Stimulated activated CD4-positive, alpha-beta T cell treated with anti-CD3 and anti-CD28 coated beads, Interleukin-1b, Interleukin-23, amount 100 ng/mL, for 4 hours (primary cell): ENCODE measurements at places on chromosomes 6 and 20.

DNA sequence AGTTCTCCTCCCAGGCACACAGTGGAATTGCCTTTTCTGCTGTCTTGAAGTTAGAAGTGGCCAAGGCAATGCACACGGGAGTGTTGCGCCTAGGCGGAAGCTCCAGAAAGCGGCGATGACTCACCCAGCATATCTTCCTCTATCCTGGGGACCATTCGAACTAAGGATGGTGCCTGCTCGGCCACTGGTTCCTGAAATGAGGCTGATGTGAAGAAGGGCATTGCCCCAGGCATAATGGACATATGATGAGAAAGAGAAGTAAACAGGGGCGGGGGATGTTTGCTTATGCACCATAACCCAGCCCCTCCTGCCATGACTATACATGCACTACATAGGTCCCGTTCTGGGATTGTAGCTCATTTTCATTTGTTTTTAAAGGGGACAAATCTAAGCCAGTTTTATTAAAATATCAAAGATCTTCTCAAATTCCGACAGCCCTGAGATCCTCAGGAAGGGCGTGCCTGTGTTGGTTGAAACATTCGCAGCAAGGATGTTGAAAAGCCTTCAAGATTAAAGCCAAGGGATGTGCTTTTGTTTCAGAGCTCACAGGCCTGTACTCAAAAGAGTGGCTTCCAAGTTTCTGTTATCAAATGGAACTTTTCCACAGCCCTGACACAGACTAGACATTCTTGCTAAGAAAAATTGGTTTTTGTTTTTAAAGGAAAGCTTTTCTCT lies 218.5 kb downstream of the LY86 start:
- DNase-seq = no peak

GRCh38 chr6:14100138-14100537 lies 17.4 kb upstream of the CD83 start:
- DNase-seq = no peak

DNA sequence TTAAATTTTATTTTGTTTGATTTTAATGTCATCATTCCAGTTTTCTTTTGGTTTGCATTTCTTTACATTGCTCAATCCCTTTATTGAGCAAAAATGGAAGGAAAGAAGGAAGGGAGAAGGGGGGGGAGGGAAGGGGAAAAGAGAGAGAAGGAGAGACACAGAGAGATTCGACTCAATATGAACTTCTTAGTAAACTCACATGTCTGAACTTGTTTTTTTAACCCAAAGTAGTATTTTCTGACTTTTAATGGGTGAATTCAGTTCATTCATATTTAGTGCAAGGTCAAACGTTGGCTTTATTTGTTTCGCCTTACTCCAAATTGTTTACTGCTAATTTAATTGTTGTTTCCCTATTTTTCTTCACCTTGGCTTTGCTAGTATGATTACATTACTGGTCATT lies 278.6 kb downstream of the COL12A1 start:
- no peak for DNase-seq

GRCh38 chr20:38054647-38055046 lies 21.1 kb downstream of the RPRD1B start:
- no peak for DNase-seq

DNA sequence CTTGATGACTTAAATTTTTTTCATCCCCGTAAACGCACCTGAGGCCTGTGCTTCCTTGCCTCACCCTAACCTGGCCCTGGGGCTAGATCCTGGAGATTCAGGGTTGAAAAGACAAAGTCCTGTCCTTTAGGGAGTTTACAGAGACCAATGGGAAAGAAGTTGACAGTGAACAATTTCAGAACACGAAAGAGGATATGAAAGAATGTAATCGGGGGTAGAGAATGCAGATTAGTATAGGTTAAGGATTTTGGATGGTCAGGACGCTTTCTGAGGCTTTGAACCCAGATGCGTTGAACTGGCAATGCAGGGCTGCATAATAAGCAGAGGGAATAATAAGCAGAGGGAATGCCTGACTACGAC lies 1.7 kb upstream of the FBXO5 start:
- no peak for DNase-seq

GRCh38 chr6:130537447-130537846 lies 171.6 kb downstream of the TMEM200A start:
- no peak for DNase-seq

DNA sequence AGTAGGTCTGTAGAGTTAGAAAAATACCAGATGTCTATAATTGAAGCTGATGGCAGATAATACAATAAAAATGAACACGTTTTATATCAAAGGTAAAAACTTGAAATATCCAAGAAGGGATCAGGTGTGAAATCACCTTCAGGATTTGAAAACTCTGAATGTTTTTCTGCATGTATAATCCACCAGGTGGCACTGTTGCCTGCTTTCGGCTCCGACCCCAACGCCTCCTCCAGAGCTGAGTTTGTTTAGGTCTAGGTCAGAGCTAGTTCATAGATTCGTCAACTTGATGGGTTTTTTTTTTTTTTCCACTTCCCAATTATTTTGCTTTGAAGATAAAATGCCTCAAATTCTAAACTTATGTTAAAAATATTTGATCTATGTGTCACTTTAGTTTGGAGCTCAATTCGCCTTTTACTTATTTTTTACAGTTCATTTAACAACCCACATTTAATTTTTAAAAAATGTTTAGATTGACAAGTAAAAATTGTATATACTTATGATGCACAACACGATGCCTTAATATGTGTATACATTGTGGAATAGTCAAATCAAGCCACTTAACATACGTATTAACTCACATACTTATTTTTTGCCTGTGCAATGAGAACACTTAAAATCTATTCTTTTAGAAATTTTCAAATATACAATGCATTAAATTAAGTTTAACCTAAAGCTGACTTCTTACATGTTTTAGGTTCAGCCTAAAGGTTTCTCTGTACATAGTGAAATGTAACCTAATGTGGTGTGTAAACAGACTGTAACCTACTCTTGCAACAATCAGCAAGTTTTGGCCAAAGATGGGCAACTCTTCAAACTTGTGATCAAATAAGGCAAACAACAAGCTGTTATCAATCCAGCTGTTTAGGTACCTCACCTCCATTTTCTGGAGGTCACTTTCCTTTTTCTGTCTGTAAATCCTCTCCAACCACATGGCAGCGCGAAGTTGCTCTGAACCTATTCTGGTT lies 39.4 kb upstream of the ENPP4 start:
- peak; percentile 34 for DNase-seq

- DNase-seq = no peak
Measured at GRCh38 chr20:19232997-19233794, 20.8 kb downstream of the SLC24A3 start.

DNA sequence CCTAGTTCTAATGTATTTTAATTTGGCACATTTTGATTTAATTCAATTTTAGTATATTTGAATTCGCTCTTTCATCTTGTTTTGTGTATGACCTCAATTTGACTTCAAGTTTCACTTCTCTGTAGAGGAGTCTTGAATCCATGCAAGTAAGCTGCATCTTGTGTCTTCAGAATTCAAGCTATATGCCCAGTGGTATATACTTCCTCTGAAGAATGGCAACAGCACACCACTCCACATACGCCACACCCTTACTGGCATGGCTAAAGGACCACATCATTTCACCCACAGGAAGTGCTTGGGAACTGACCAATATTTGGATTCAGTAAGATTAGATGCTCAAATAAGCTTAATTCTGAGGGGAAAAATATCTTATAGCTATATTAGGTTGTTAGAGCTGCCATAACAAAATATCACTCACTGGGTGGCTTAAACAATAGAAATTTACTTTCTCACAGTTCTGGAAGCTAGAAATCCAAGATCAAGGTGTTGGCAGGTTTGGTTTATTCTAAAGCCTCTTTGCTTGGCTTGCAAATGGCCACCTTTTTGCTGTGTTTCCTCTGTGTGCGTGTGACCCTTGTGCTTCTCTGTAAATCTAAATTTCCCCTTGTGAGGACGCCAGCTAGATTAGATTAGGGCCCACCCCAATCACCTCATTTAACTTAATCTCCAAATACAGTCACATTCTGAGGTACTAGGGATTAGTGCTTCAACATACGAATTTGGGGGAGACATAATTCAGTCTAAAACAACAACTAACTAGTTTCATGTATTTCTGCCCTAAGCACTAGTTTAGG lies 2.8 kb upstream of the ASF1A start:
- DNase-seq = no peak

DNA sequence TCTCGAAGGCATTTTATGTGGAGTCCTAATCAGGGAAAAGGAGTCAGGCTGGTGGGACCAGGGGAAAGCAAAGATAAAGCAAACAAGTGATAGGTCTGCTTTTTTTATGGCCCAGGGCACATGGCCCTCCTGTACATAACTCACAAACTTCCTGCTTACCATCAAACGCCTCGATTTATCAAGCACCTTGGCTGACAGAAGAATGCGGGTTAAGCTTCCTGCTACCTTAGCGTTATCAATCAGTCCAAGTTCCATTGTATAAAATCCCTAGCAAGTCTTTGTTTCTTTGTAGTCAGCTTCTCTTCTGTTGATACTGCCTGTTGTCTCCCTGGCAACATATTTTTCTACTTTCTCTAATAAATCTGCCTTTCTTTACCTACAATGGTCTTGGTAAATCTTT lies 4.1 kb upstream of the TRIM27 start:
- no peak for DNase-seq

DNA sequence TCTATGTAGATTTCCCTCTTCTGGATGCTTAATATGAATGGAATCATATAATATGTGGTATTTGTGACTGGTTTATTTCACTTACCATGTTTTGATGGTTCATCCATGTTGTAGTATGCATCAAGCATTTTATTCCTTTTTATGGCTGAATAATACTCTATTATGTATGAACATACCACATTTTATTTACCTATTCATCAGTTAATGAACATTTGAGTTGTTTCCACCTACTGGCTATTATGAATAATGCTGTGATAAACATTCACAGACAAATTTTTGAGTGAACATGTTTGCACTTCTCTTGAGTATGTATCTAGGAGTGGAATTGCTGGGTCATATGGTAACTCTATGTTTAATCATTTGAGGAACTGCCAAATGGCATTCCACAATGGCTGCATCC lies 14.9 kb upstream of the ZNF451 start:
- DNase-seq = no peak

DNA sequence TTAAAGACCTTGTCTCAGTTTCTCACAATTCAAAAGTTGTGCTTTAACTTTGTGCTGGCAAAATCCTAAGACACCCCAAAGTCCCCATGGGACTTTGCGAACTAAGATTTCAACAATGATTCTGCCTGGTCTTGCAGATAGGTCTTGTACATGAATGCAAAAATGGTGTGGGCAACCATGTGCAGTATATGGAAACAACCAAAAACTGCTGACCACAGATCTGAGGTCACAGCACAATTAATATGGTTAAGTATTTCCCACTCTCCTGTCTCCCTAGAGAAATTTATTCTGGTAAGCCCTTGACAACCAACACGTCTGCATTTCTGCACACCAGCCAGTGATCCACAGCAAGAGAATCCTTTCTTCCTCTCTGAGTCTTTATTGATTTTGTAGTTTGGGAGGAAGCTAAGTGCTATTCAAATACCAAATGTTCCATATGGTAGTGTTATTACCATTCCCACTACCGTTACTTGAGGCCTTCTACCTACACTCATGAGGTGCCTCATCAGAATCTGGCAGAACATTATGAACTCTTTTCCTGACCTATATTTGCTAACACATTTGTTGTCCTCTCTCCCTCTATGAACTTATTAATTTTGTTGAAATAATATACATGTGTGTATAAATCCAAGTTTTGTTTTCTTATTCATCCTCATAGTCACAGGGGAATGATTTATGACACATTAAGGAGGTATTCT lies 178.7 kb downstream of the ATXN1 start:
- no peak for DNase-seq

DNA sequence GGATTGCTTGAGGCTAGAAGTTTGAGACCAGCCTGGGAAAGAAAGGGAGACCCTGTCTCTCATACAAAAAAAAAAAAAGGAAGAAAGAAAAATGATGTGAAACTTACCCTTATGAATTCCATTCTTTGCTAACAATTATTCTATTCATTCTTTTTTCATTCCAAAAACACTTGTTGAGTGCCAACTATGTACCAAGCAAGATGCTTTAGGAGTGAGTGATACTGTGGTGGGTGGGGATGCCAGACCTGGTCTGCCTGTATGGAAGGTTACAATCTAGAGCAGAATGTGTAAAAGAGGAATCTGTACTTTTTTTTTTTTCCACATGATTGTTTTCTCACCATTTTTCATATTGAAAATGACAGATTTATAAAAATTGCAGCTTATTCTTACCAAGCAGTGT lies 73.8 kb upstream of the TULP1 start:
- no peak for DNase-seq

DNA sequence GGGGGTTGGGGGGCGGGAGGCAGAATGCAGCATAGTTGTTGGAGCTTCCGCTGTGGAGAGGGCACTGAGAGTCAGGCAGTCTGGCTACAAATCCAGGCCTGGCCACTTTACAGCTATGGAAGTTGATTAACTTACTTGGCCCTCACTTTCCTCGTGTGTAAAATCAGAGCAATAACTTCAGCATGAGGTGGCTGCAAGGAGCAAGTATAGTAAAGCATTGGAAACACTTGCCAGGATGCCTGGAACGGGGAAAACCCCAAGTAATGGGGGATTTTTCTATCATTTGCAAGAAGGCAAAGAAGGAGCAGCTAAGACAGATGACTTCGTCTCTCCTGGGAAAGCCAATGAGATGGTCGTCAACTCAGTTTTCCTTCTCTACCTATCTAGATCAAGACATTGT lies 35.8 kb downstream of the AGPAT4 start:
- no peak for DNase-seq

- DNase-seq = no peak
Measured at GRCh38 chr6:80638213-80639055, 532.0 kb downstream of the BCKDHB start.

DNA sequence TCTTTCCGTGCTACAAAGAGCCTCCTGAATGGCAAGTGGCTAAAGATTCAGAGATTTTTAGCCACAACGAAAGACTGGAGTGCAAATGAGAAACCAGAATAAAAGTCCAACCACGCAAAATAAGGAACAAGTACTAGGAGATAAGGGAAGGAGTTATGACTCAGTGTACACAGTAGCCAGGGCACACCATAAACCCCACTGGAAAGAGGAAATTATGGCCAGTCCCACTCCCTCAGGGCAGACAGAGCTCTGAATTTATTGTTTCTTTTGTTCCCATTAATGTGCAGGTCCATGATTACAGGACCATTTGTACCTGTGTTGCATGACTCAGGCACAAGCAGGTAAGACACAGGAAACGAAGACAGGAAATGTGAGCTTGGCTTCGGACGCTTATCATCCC lies 150.3 kb upstream of the PREP start:
- no peak for DNase-seq

GRCh38 chr20:32574296-32575226 lies 10.6 kb downstream of the NOL4L start:
- DNase-seq = no peak

DNA sequence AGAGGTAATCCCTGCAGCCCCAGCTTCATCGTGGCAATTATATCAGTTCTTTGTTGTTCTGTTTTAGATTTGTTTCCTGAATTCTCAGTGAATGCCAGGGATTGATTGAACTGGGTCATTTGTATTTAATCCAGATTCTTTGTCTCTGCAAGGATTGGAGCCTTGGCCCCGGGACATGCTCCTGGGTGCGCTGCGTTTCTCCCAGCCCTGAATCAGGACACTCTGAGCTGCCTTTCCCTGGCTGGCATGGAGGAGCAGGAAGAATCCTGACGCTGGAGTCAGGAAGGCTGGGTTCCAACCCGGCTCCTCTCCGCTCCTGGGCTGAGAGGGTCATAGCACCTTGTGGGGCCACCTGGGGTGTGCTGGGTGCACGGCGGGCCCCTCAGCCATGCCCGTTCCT lies 545.6 kb downstream of the QKI start:
- DNase-seq = no peak
